Body of pancreas (tissue), 4 donors: ENCODE measurements at places on chromosomes 1 and 21.

- no peak for DNase-seq
Observed at GRCh38 chr1:41378999-41379737, 17.9 kb downstream of the FOXO6 start.

- DNase-seq: no peak
Observed at GRCh38 chr1:181765451-181766026, 282.2 kb downstream of the CACNA1E start.

GRCh38 chr1:153510984-153511410 is 24.8 kb downstream of the S100A6 start:
- peak; percentile 80 for DNase-seq

DNA sequence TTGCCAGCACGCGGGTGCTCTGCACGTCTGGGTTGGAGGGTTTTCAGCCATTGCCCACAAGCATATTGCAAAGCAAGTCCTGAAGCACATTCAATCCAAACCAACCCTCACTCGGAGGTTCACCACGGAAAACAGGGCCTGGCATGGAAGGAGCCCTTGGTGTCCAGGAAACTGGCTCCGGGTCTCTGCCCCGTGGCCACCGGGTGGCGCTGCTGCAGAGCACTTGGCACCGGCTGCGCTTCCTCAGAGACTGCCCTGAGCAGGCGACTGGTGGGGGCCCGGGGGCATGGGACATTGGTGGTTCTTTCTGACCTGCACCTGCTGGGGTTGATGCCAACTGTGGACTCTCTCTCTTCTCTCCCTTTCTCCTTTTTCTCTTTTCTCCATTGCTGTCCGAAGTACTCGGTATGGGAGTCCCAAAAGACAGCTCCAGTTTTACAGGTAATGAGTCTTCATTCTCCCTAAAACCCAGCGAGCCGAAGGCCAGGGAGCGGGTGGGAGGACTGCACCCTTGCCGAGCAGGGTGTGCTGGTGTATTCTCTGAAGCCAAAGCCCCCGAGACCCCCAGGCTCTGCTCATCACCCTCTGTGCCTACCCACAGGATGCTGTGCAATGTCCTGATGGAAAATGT is 4.1 kb upstream of the KCNAB2 start:
- DNase-seq: no peak

DNA sequence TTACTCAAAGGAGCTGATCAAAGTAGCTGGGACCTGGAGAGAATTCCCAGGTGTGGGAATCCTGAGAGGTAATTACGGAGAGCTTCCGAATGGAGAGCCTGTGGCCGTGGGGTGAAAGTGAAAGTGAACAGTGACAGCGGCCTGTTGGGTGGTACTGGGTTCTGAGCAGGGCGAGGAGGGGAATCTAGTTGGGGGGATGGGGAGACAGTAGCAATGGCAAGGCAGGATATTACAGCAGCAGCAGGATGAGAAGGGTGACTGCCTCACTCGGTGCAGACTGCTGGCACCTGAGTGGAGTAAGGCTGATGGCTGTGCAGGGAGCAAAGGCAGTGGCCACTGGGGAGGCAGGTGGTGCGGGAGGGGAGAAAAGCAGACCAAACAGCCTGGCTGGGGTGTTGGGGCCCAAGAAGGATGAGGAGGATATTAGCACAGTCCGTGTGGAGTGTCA is 70.3 kb upstream of the PRDX6 start:
- no peak for DNase-seq

DNA sequence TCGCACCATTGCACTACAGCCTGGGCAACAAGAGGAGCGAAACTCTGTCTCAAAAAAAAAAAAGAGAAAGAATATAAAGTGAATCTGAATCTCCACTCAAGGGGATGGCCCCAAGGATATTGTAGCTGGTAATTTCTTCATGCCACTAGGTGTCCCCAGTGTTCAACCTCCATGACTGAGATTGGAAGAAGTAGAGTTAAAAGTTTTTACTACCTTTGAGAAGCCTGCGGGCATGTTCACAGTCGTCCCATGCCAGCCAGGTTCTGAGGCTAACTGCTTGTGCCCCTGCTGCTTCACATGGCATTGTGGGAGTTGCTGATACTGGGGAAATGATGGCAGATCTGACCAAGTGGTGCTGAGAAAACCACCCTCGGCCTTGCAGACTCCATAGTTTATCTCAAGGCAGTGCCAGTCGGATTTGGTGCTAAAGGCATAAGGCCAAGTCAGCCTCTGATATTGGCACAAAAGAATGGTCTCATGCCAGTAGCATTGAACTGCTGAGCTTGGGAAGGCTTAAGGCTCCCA is 10.8 kb upstream of the SHISA4 start:
- DNase-seq: peak; percentile 32

GRCh38 chr1:225533238-225533637 is 105.4 kb upstream of the LBR start:
- no peak for DNase-seq

DNA sequence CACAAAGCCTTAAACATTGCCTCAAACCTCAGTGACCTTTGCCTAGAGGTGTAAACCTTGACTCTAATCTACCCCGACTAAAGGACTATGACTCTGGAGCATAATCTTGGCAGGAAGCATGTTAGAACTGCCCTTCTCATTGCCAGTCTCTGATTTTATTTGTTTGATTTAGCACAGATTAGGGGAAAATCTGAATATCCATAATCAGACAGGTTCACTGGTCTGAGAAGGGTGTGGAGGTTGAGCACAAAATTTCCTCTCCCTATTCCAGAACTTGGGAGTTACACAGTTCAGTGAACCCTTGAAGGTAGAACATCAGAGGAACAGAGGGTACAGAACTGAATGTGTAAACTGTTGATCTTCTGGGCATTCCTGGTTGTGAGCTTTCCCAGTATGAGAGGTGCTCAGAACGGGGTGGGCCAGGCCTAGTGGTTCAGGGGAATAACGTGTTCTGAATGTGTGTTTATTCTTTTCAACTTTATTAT is 8.3 kb upstream of the PSMB4 start:
- DNase-seq: no peak

- peak; percentile 69 for DNase-seq
Observed at GRCh38 chr1:15411593-15412137, 2.0 kb downstream of the EFHD2 start.

DNA sequence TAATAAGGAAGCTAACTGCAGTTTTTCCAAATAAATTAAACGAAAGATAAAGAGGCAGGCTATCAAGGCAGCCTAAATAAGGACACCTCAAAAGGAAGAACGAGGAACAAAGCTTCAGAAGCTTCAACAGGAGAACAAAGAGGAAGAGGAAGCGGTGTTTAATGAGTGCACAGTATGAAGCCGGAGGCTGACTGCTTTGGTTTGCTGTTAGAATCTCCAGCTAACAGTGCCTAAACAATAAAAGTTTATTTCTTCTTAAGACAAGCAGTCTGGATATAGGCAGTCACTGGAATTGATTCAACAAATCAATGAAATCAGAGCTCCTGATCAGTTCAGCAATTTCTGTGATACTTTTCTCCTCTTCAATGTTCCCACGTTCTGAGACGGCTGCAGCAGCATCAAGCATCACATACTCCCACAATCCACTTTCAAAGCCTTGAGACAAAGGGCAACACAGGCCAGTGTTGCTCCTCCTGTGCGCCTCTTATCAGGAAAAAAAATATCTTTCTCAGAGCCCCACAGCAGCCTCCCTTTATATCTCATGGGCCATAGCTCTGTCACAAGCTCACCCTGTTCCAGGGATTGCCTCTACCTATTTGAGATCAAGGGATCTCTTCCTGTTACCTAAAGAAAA is 365.6 kb upstream of the ST6GALNAC5 start:
- DNase-seq: no peak

- DNase-seq: no peak
Observed at GRCh38 chr1:85991261-85991660, 165.3 kb downstream of the COL24A1 start.

- no peak for DNase-seq
Observed at GRCh38 chr21:29704719-29705118, 235.1 kb downstream of the GRIK1 start.

DNA sequence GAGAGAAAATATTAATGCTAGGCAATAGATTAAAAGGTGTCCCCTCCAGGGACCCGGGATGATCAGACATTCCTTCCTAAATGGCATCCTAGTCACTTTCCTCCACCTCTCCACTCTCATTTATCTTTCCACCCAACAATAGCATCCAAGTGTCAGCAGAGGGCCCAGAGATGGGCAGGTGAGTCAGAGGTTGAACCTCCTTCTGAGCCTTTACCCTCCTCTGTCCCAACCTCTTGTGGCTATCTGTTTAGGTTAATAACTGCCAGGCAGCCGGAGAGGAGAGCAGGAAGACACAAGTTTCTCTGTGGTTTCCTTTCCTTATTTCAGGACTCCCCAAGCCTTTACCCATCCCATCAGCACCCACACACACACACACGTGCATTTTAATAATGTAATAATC is 4.1 kb downstream of the GJA5 start:
- DNase-seq: no peak

GRCh38 chr1:246724731-246725095 is 504 bp downstream of the SCCPDH start:
- no peak for DNase-seq

DNA sequence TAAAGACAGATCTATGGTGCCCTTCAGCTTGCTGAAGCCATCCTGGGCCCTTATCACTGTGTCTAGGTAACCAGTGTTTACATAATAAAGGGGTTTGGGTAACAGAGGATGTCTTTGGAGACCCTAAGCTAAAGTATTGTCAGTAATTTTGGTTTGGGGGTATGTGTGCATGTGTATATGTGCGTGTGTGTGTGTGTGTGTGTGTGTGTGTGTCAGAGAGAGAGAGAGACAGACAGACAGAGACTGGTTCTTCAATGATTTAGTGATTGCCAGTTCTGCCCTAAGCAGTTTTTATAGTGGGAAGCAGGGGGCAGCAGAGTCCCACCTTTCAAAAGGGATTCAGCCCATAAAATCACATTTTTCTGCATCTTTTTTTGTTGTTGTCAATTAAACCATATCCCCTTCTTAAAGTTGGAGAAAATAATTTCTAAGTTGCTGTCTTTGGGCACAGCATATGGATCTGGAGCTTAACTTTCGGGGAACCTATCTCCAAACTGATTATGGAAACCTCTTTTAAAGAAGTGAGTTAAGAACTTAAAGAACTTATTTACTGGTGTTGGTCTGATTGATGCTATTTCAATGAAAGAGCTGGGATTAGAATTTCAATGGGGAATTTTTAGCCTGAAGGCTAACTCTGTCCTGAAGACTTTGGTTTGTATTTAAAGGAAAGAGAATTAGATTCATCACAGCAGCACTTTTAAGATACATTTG is 51.1 kb downstream of the ZNF326 start:
- DNase-seq: no peak

DNA sequence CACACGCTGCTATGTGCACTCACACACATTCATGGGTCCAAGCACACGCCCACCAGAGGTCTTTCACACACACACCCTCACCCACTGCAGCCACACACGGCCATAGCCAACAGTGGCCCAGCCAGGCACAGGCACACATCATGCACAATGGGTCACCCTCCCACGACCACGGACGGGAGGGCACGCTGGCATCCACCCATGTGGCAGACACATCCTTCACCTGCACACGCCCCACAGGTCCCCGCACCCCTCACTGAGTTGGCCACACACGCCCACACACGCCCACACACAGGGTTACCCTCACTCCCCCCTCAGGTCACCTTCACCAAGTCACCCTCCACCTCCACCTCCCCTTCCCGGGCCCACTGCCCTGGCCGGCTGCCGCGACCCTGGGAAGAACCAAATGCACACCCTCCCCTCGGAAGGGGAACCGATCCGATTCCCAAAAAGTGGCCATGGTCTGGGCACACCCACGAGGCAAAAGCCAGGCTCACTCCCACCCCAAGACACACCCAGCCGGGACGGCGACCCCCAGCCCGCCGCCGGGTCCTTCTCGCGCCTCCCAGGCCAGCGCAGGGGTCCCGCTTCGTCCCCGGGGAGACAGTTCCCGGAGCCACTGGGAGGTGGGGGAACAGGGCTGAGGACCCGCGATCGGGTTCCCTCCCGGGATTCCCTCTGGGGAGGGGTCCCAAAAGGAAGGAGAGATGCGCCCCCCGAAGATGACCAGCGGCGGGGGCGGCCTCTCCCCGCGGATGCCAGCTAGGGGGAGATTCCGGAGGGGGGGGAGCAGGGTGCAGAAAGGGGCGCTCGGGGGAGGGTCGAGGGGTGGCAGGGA is 860 bp downstream of the SDC3 start:
- no peak for DNase-seq

DNA sequence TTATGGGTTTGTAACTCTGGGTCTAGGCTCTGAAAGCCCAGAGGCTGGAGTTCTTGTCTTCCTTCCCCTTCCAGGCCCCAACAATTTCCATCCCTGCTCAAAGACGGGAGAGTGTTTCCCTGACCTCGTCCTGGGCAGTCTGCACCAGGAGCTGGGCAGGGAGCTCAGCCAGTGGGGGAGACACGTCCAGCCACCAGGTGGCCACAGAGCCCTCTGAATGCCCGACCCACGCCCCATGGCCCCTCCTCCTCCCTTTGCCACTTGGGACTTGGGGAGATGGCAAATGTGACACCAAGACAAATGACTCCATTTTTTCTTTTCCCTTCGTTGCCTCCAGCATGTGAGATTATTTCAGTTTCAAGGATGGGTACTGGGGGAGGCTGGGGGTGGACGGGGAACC is 159.9 kb upstream of the AJAP1 start:
- peak; percentile 59 for DNase-seq

GRCh38 chr1:31783846-31784245 is 19.7 kb upstream of the ADGRB2 start:
- DNase-seq: no peak

GRCh38 chr1:159675046-159675445 is 39.3 kb downstream of the CRP start:
- no peak for DNase-seq

- DNase-seq: no peak
Observed at GRCh38 chr1:25123551-25123950, 108.8 kb downstream of the SYF2 start.

DNA sequence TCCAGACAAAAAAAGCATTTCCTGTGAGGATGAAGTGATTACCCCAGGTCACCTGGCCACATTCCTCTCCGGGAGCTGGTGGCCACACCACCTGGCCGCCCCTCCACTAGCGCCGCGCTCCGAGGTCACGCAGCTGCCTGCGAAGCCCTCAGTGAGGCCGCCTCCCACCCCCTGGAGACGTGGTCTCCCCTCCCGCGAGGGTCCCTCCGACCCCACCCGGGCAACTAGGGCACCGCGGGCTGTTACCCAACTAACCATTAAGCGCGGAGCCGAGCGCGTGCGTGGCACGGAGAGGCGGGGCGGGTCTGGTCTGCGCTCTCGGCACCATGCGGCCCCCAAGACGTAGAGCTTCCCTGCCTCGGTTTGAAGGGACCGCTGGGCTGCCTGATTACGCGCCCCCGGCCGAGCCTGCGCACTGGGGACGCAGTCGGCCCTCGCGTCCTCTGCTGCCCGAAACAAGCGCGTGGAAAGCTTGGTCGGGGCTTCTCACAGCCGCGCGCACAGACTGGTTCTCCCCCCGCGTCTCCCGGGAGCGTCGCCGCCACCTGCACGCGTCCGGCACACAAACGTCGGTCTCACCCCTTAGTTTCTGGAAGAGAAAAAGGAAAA is 106.5 kb downstream of the SLC16A1 start:
- no peak for DNase-seq

- no peak for DNase-seq
Observed at GRCh38 chr21:41801321-41802197, 34.7 kb upstream of the RIPK4 start.

DNA sequence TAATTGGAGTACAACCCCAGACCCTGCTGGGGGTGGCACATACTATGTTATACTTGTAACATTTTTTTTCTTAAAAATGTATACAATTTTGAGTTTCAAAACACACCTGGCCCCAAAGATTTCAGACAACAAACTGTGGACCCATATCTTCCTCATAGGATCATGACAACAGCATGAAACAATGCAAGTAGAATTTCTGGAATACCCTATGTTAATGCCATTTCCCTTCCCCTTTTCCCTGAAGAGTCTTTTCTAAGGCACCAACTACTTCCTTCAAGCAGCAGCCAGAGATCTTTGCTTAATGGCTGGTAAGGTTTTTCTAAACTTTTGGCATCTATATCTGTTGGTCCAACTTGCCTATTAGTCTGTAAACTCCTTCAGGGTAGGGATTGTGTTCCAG is 99.9 kb upstream of the SERBP1 start:
- no peak for DNase-seq
